Stomach (tissue), 19 donors: ENCODE measurements at places on chromosomes 16 and 17. TPM values are rescaled to one million over a fixed set of nuclear protein-coding genes. Genes with fewer than 3 reads are reported as not detected.

MYH11 gene
- 44.0 TPM for polyA plus RNA-seq

UNC45B gene
- polyA plus RNA-seq, result 0.06 TPM

KRT14 gene
- 164 TPM for polyA plus RNA-seq

CD300H gene
- polyA plus RNA-seq, result not detected

ETV4 gene
- polyA plus RNA-seq, result 4.4 TPM

BCL6B gene
- 4.3 TPM for polyA plus RNA-seq

DNA sequence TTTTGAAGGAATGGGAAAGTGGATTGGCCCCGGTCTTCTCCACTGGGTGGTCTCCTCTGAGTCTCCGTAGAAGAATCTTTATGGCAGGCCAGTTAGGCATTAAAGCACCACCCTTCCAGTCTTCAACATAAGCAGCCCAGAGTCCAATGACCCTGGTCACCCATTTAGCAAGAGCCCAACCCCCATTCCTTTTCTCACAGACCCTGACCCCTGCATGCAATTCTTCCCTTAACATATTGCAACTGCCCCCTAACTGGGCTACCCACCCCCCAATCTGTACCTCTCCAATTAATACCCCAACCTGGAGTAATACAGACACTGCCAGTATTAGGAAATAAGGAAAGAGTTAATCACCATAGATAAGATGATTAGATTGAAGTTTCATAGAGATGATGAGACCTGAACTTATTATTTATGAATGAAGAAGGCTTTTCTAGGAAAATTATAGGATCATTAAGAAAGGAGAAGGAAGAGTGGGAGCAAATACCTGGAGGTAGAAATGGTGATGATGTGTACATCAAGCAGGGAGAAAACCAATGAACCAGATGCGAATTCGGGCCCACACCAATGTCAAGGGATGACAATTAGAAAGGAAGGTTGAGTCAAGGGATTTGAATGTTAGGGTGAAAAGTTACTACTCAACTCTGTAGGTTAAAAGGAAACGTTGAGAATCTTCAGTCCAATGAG, 2.4 kb downstream of the CCL2 start:
- no peak for DNase-seq

DNA sequence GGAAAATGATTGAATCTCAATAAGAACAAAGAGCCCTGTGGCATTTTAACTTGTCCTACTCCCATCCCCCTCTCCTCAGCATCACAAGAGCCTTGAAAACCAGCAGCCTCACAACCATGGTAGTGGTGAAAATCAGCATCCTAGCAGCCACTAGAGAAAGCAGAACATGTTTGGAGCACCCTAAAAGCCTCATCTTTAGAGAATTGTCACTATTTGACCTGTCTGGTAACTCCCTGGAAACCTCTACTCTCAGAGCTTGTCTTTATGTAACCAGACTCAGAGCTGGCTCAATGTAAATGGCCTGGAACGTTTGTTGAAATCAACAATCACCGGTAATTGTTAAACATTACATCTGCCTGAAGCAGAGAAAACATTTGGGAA, 70.8 kb downstream of the MMD start:
- DNase-seq, result no peak

DNA sequence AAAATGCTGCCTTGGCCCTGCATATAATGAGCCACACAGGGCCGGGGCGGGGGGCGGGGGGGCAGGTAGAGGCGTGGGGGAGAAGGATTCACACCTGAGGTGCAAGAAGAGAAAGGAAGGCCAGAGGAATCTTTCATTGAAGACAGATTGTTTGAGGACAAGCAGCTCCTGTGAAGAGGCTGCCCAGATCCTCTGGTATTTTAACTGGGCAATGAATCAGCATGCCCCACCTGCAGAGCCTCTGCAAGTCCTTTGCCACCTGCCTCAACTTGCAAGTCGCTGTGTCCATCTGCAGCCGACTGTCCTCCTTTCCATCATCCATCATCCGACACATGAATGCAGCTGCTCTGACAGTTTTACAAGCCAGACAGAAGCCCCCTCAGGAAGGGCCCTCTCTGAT, 1.2 kb upstream of the SOST start:
- DNase-seq, result no peak

DNA sequence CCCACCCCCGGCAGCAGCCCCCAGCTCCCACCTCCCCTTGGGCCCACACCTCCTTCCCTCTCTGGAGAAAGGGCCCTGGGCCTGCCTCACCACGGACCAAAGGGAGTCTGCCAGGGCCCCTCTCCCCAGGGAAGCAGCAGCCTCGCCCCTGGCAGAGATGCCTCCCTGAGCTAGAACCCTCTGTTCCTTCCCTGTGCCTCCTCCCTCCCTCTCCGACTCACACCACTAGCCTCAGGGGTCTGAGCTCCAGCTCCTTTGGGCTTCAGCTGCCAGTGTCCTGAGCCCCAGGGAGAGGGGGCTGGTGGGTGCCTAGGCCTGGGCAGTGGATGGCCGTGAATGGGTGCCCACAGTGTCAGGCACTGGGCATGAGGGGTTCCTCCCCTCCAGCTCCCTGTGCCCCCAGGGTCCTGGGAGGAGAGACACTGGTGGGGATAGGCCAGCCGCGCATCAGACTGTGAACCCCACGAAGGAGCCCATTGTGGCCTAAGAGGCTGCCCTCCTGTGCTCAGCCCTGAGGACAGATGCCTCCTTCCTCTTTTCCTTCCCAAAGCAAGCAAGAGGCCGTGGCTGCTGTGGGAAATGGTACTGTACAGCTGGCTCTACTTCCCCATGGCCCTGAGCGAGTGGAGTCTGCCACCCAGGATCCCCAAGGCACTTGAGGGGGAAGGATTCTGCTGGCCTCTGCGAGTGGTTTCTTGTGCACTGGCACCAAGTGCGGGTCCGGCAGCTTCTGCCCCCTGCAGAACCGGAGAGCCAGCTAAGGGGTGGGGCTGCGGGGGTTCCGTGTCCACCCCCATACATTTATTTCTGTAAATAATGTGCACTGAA, 20.7 kb downstream of the MMP15 start:
- no peak for DNase-seq

DNA sequence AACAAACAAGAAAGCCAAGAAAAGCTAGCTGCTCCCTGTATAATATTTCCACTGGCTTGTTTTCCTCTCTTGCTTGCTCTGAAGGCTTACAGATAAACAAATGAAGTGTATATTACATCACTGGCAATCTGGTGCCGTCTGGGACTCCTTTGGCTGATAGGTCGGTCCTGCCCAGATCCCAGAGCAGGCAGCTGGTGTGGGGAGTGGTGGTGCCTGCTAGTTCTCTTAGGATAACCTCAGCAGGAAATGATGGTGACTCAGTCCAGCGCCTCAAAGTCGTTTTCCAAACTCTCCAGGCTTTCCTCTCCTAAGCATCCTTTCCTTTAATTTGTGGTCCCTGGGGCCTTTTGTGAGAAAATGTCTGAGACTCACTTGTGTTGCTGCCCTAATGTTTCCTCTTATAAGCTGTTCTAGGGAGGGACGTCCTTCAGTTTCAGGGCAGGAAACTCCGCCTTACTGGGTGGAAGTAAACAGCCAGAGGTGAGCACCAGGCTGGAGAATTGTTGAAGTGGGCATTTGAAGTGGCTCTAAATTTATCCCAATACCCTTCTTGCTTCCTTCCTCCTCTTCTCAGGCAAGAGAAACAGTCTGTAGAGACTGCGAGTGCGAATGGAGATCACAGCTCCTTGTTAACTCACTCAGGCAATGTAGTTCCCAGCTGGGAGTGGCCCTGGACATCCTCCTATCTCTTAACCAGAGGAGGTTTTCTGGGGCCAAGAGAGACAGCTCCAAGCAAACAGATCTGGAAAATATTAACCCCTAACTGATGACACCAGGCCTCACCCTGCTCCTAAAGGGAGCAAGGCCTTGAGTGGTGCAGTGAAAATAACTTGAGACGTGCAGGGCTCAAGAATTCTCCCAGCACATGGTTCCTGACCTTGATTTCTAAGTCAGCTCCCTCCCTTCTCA, 34.9 kb downstream of the CD300LF start:
- peak; percentile 63 for DNase-seq

DNA sequence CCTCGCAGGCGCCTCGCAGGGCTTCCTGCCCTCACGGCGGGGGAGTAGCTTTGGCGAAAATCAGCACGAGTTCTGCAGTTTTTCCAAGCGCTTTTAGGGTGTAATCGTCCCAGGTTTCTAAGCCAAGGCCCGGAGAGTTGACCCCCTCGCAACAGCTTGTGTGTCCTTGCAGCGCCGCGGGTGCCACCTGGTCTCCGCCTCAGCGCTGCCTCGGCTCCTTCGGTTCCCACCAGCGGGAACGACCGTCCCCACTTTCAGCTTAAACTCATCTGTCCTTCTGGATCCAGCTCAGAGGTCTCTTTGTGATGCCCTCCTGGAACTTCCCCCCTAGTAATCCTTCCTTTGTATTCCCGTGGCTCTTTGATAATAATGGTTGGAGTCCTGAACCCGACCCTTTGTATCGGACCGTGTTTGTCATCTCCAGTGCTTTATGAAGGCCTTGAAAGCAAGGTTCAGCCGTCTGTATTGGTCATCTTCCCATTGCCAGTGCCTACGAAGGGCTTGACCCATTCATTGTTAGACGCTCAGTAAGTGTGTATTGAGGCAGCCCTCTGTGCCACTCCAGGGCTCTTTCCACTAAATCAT, 858 bp upstream of the SMARCE1 start:
- no peak for DNase-seq

DNA sequence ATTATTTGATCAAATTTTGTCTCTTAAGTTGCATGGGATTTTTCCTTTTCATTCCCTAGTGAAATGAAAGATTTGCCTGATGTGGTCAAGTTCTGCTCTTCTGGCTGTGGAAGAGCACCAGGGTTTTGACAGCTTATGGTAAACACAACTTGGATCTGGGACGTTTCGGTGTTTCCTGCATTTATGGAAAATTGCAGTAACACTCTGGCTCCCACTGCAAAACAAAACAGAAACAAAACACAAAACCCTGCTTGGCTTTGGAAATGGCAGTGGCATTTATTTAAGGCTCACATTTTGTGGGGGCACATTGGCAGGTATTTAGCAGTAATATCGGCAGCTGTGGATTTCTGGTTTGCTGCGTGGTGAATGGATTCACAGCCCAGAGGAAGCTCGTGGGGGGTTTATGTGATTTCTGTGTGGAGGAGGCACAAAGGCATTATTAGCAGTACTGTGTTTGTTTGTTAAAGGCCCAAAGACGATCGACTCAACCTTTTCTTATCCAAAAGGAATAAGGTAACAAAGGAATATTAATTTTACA, 377.8 kb downstream of the SNX29 start:
- no peak for DNase-seq
